ENCODE measurements at places on chromosomes 6 and 20.

DNA sequence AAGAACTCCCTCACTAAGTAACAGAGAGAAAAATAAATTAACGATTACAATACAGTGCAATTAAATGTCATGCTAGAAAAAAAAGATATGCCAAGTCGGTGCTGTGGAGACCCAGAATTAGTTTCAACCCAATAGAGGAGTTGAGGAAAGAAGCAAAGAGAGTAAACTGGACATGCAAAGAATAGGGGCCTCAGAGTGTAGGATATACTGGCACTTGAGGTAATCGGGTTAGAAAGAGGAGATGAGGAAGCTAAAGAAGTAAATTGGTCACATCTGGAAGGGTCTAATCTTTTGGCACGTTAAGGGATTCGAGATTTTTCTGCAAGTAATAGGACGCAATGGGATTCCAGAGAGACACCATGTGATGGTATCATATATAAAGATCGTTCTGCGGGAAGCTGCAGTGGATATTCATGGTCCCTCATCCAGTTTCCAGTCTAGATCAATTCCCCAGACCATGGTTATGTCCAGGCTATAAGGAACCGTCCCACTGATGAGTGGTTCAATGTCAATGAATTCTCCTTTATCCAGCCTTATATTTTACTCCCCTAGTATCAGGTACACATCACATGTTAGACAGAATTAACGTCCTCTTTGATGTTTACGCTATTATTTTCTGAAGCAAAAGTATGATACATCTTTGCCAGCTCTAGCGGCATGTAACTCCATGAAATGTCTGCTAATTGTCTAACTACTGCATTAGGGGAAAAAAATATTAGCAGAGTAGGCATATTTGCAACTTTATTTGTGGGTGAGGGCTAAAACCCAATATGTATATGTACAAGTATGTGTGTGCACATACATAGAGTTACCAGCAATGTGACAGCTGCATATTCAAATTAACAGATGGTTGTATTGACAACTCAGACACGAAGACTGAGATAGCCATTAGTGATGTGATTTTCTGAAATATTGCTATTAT lies 1.1 kb upstream of the TBC1D32 start:
- no peak for DNase-seq

- DNase-seq, result no peak
Measured at GRCh38 chr6:70345619-70346018, 42.7 kb upstream of the COL9A1 start.

GRCh38 chr6:117463762-117464665 lies 18.5 kb upstream of the DCBLD1 start:
- no peak for DNase-seq

DNA sequence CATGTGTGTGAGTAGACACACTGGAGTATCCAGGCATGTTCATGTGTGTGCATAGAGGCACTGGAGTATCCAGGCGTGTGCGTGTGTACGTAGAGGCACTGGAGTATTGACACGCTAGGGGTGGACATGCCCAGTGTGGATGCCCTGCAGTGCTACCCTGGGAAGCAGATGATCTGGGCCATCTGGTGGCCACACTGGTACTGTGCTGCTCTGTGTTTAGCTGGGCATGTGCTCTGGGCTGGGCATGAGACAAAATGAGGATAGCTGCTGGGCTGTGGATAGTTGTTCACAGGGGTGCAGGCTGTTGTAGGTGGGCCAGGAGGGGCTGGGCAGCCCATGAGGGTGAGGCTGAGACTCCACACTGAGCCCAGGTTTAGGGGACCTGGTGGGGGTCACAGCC lies 24.0 kb upstream of the NPBWR2 start:
- no peak for DNase-seq

GRCh38 chr20:2942439-2942838 lies 69.2 kb downstream of the PTPRA start:
- DNase-seq, result no peak

DNA sequence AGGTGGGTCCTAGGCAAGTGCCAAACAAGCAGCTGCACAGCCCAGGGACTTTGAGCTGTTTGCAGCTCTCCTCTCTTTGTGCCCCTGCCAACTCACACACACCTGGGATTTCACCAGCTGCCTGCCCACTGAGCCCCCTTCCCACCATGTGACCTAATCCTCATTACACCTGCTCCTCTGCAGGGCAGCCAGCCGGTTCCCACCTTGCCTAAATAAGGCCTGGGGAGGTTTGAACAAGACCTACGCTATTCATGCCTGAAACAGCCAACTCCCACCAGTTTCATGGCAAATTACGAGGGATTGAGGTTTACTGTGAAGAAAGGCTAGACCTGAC lies 92.6 kb upstream of the SOX4 start:
- peak; percentile 91 for DNase-seq

- no peak for DNase-seq
Measured at GRCh38 chr6:74458536-74458935, 747.3 kb downstream of the COL12A1 start.

GRCh38 chr6:146909886-146910285 lies 294.3 kb upstream of the STXBP5 start:
- DNase-seq, result no peak

DNA sequence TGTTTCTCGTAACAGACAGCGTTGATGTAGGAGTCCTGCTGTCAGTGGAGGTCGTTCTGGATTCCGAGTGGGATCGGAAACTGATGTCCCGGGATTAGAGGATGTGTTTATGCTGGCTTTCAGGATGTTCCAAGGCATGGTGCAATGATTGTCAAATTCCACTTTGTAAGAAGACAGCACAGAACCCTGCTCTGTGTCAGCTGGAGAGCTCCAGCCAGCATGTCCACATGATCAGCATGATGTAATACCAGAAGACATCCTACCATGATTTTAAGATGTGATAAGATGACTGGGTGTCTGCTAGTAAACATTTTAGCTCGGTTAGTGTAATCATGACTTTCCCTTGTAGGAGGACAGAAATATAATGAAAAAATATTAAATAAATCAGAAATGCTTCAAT lies 20.3 kb downstream of the ENPP1 start:
- DNase-seq, result no peak

GRCh38 chr6:1473166-1473565 lies 83.8 kb downstream of the FOXF2 start:
- DNase-seq, result no peak

DNA sequence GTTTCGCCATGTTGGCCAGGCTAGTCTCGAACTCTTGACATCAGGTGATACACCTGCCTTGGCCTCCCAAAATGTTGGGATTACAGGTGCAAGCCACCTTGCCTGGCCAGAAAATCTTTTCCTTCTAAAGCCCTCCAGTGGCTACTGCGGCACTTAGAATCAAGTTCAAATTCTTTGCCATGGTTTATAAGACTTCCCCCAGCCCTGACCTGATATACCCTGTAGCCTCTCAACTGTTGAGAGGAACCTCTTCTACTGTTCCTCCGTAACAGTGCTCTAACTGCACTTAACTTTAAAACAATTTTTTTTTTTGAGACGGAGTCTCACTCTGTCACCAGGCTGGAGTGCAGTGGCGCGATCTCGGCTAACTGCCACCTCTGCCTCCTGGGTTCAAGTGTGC lies 235.6 kb downstream of the BCAS1 start:
- no peak for DNase-seq

DNA sequence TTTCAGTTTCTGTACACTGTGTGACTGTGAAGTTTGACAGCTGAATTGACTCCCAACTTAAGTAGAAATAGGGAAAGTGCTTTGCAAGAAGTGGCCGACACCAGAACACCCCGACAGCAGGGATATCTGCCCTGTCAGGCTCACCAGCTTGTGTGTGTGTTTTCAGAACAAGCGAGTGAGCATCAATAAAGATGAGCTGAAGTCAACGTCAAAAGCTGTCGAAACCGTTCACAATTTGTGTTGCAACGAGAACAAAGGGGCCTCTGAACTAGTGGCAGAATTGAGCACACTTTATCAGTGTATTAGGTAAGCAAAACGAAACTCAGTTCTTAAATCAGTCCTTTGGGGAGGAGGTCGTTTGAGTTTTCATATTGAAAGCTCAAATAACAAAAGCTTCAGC lies 10.7 kb downstream of the NELFCD start:
- DNase-seq, result no peak

DNA sequence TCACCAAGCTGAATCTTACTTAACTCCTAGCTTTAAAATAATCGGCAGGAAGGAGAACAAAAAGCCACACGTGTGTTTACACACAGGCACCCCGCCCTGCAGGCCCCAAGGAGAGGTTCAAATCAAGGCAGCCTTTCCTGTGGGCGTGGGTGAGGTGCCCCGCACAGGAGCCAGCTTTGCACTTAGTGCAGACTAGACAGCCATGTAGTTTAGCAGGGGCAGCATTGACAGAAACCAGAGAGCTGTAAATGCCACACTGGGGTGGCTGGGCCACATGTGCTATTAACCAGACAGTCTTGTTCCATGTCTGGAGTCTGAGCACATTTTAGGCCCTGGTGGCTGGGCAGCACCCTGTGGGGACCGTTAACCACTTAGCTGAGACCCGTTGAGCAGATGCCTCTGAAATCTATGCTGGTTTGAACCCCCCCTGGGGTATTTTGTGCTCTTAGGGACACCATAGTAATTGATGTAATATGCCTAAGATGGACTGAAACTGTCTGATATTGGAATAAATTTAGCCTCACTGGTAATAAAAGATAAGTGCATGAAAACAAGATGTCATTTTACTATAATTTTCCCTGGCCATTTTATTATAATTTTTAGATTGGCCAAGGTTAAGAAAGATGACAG lies 106.4 kb upstream of the KCNG1 start:
- DNase-seq, result no peak

GRCh38 chr6:137432054-137432611 lies 62.1 kb downstream of the OLIG3 start:
- peak; percentile 90 for DNase-seq

DNA sequence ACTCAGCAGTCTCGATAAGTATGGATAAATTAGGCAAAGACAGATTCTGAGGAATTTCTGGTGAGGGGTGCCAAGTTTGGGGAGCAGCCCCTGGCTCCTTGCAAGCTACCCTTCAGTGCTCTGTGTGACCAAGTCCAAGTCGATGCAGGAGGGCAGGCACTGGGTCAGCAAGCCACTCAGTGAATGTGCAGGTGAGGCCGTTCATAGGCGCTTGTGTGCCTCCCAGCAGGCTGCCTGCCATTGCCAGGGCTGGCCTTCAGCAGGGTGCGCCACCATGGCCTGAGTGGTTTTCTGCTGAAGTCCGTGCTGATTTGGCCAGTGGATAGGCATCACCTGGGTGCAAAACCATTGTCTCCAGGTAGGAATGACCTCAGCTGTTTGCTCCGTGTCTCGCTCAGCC lies 3.3 kb upstream of the GNRH2 start:
- DNase-seq, result no peak

Data from NCI-H2171 (cell line).